RCC 7860 (cell line): ENCODE measurements at places on chromosomes 6 and 20.
A peak's percentile ranks its signal among the peaks of the same experiment; 100 is the strongest.

GRCh38 chr6:36627801-36628246 lies 33.7 kb downstream of the SRSF3 start:
- peak; percentile 79 for DNase-seq

DNA sequence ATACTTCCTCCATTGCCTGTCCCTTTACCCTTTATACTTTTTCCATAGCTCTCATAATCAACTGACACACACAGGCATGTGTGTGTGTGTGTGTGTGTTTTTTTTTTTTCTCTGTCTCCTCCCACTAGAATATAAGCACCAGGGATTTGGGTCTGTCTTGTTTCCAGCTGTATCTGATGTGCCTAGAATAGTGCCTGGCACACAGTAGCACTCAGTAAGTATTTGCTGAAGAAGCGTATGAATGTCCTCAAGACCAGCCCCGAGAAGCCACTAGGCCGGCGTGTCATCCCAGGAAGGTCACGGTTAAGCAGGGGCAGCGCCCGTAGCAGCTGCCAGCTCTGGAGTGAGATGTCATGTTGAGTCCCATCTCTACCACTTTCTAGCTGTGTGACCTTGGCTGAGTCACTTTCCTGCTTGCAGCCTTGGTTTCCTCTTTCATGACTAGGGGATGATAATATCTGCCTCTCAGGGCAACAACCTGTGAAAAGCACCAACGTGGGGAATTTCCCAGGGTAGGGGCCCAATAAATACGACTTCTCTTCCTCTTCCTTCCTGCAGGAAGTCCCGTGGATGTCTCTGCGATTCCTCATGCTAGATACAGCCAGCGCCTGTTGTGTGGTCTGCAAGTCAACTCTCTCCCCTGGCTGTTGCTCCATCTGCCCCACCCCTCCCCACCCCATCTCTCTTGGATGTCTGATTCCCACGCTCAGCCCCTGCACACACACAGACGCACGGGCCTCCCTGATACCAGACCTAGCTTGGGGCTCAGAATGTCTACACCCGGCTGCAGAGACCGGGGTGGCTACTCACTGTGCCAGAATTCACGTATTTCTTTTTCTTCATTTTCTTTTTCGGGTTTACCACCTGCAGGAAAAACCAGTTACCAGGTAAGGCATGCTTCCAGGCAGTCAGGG lies 58.1 kb downstream of the RAB44 start:
- peak; percentile 95 for DNase-seq

GRCh38 chr20:9353180-9353915 lies 161.0 kb upstream of the LAMP5 start:
- DNase-seq: no peak

DNA sequence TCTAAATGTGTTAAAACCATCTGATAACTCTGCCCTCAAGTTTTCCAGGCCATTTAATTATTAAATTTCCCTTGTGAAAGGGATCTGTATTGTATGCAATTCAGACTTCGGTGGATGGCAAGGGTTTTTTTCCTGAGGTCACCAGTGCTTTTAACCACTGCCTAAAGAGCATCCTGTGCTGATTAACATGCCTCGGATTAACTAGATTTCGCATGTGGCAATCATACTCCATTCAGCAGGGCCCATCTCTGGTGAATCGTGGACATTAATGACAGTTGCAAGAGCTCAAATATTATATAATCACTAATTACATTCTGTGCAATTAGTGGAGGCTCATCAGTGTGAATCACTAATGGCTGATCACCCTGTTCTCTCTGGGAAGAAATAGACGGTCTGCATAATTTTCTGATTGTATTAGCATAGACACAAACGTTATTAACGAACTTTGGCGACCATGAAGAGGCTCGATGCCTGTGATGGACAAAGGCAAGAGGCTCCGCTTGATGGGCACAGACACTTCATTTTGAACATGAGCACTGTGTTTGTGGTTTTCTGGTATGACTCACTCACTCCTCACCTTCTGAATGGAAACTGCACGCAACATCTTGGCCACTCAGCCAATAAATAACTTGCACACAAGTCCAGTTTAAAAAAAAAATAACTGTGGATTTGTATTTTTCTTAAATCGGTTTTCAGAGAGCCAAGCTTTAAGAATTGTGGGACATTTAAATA lies 31.4 kb downstream of the LINC00237 start:
- DNase-seq: peak; percentile 64

DNA sequence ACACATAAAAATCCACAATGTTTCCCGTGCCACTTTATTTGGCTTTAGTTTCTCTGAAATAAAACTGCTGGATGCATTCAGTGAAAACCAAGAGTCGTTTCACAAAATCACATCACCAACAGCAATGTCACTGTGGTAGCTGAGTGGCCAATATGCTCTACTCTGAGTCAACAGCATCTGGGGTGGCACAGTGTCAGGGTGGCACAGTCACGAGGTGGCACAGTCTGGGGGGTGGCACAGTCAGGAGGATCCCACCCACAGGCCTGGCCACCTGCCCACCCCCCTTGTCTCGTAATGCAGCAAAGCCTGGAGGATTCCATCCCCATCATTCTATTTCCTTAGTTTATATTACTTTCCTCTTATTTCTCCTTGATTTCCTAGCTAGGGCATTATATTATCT lies 87.0 kb downstream of the ANKRD60 start:
- no peak for DNase-seq

GRCh38 chr6:108589244-108589791 lies 28.6 kb downstream of the FOXO3 start:
- DNase-seq: peak; percentile 24

GRCh38 chr6:16146028-16146427 lies 17.1 kb downstream of the MYLIP start:
- no peak for DNase-seq

GRCh38 chr6:96562886-96563285 lies at the start of gene FHL5:
Gene FHL5, plus strand, starts transcription at chr6:96563128. Its CDS starts 40,486 bp downstream, at chr6:96603614.
- DNase-seq: no peak

GRCh38 chr20:46681032-46681854 lies 8.0 kb downstream of the TP53RK start:
- peak; percentile 25 for DNase-seq

- no peak for DNase-seq
Observed at GRCh38 chr6:140203661-140204147, 829.3 kb upstream of the CITED2 start.

GRCh38 chr6:42263165-42263728 lies 45.6 kb upstream of the MRPS10 start:
- no peak for DNase-seq

- DNase-seq: no peak
Observed at GRCh38 chr6:128415387-128415786, 105.0 kb downstream of the PTPRK start.

DNA sequence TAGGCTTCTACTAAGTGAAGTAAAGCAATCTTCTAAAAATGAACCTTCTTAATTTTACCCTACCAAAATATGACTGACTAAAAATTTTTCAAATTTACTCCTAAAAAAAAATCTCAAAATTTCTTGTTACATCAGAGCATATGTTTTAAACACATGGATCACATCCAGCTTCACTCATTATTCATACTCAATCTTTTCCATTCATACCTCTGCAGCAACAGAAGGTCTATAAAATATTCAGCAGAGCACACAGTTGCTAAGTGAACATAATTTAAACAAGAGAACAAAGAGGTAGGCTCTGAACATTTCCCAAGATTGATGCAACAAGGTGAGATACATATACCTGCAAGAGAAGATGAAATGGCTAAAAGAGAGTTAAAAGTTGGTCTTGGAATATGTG lies 213.9 kb downstream of the SOD2 start:
- no peak for DNase-seq
